ENCODE measurements at places on chromosomes 1 and 21.

DNA sequence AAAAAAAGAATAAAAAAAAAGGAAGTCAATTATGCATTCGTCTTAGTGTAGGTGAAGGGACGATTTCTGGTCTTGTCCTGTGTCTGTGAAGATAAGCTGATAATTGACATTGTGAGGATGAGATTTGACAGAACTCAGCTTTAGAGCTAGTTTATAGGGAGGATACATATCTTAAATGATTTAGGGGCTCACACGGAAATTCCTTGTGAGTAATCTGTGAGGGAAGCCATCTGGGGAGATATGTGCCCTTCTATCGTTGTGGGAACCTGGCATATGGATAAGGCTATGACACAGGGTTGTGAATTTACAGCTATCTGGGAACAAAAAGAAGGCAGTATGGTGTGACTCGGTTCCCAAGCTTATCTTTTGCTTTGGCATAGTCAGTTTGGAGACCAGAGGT is 71.1 kb downstream of the RABGAP1L start:
- no peak for DNase-seq

GRCh38 chr1:29172415-29172939 is 9.2 kb downstream of the SRSF4 start:
- no peak for DNase-seq

DNA sequence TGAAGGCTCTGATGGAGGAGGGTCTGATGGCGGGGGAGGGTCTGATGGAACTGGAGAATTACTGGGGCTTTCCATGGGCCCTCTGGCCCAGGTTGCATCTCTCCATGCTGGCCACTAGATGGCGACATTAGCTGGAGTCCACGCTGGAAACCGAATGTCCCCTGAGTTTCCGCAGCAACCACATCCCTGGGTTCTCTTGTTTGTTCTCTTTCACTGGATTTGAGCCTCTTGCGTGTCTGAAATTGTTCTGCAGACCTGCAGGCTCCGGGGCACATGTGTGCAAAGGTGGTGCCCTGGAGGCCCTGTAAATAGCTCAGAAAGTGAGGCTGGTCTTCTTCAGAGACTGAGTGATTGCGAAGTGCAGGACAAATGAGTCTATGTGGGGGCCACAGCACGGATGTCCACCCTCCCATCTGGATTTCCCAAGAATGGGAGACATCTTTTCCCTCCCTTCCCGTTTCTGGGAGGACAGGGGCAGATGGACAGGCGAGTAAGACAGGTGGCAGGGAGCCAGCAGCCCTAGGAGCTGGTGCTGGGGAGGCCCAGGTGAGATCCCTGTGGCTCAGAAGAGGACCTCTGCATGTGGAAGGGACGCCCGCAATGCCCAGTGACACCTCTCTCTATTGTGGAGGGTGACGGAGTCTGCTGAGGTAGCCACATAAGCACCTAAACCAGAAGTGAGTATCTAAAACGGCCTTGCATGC is 73.2 kb upstream of the ABCG1 start:
- DNase-seq, result peak; percentile 72

- peak; percentile 4 for DNase-seq
These were observed 62.5 kb downstream of the ASH1L start for GRCh38 chr1:155499953-155500639.

DNA sequence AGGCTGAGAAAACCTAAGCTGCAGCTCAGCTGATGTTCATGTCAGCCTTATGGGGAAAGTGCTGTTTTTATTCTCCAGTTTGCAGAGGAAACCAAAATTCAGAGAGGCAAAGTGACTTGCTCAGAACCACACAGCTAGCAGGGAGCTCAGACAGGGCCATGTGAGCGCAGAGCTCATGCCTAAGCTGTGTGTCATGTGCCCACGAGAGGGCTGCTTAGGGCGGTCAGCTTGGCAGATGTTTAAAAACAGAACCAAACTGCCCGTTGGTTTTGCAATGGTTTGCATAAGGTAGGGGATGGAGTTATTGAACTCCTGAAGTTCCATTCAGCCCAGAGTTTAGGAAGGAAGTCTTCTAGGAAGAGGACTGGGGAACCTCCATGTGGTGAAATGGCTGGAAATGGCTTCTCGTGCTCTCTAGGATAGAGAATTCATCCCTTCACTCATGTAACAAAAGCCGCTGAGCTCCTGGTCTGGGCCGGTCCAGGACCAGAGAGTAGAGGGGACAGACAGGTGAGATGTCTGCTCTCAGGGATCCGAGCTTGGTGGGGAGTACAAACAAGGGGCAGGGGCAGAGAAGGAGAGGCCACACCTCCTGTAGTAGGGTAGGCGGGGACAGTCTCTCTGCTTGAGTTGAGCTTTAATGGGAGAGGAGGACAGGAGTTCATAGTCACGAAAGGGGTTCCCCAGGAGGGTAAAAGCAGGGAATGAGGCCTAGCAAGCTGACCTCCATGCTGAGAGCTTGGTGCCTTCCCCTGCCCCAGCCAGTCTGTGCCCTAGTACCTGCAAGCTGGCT is 46.9 kb downstream of the ARHGEF10L start:
- DNase-seq, result no peak

- DNase-seq, result no peak
These were observed 904 bp downstream of the GJB3 start for GRCh38 chr1:34781844-34782391.

- DNase-seq, result peak; percentile 74
These were observed 21.7 kb downstream of the TMEM53 start for GRCh38 chr1:44652445-44653106.

DNA sequence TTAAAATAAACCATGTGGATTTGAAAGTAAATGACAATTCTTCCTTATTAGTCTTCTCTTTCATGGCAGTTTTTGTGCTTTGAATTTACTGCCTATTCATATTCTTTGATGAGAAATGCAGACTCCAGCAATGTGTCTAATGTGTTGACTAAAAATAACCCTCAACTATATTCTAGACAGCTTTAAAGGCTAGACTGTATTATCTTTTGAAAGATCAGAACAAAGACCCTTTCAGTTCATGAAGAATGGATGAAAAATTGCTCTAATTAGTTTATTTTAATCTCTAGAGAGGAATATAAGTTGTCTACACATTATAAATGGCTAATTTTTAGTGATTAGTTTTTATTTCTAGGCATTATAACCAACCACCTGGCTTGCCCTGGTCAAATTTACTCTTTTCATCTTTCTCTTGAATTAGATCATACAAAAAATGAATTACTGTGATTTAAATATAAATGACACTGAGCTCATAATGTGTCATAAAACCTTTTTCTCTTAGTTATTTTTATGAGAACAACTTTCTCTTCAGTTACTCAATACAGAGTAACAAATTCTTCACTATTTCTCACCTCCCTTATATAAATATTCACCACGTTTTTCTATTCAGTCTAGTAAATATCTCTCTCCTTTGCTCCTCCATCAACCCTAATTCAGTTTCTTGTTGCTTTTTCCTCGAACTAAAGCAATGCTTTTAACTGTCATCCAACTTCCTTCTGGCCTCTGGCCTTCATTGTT is 428.5 kb upstream of the TMPRSS15 start:
- DNase-seq, result no peak

- DNase-seq, result no peak
These were observed 96.6 kb downstream of the FOXD2 start for GRCh38 chr1:47534436-47534835.

- DNase-seq, result no peak
These were observed 68.1 kb downstream of the URB2 start for GRCh38 chr1:229694053-229694693.

- DNase-seq, result no peak
These were observed 21.0 kb downstream of the NFYC start for GRCh38 chr1:40712405-40712944.

GRCh38 chr1:113095790-113096455 is 22.9 kb downstream of the LRIG2 start:
- no peak for DNase-seq

DNA sequence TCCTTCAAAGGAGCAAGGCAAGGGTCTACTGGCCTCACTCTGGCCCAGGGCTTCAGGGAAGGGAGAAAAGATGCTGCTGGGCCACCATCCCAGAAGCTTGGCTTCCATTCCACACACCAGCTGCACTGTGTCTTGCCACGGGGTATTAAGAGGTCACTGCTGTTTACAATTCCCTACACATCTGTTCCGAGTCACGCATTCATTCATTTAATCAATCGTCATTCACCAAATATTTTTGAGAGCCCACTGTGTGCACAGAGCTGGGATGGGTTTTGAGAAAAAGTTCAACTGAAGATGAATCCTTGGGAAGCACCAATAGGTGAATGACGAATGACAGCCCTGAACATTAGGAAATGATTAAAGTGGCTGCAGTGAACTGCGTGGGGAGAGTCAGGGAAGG is 101.7 kb downstream of the NAV1 start:
- DNase-seq, result no peak

GRCh38 chr1:9768983-9769382 is 54.8 kb downstream of the CLSTN1 start:
- no peak for DNase-seq

DNA sequence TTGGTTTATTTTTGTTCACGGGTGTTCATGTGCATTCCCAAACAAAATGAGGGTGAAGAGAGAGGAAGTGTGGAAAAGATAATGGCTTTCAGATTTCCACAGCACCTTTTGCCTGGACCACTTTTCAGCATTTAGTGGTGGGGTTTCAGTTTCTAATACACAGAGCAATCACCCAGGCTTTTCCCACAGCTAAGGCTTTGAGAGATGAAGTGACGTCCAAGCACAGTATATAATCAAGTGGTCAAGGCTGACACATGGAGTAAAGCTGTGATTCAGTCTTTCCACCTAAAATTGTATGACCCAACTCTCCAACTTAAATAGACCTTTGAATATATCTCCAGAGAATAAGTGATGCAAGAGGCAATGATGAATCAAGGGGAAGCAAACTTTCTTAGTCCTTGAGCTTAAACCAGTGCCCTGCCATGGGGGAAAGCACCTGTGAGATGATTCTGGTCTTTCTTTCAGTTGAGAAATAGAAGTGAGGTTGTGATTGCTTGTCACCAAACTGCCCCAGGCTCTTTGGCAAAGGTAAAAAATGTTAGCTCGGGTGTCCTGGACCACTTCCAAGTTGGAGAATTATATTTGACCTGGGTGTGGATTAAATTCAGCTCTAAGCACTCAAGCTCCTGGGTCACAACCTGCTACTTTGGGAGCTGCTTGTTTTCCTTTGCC is 2.4 kb upstream of the PIK3R3 start:
- DNase-seq, result no peak

DNA sequence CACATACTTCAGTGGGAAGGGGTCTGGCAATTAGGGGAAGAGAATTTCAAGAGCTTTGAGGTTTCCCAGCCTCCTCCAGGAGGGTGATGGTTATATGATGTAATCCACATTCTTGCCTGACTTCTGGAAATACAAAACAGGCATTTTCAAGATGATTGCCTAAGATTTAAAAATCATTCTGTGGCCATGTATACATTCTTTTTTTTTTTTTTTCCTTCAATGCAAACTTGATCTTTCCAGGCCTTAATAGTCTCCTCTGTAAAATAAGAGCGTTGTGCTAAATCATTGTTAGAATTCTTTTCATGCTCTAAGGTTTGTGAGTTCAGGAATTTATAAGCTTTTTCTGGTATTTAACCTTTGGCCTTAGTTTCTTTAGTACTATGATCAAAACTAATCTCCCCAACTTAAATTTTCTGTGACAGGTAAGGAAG is 192.3 kb upstream of the HMCN1 start:
- no peak for DNase-seq

- DNase-seq, result peak; percentile 27
These were observed 4.2 kb upstream of the CCT8 start for GRCh38 chr21:29077651-29078090.

- no peak for DNase-seq
These were observed 57.5 kb upstream of the SDC3 start for GRCh38 chr1:30965924-30966599.

DNA sequence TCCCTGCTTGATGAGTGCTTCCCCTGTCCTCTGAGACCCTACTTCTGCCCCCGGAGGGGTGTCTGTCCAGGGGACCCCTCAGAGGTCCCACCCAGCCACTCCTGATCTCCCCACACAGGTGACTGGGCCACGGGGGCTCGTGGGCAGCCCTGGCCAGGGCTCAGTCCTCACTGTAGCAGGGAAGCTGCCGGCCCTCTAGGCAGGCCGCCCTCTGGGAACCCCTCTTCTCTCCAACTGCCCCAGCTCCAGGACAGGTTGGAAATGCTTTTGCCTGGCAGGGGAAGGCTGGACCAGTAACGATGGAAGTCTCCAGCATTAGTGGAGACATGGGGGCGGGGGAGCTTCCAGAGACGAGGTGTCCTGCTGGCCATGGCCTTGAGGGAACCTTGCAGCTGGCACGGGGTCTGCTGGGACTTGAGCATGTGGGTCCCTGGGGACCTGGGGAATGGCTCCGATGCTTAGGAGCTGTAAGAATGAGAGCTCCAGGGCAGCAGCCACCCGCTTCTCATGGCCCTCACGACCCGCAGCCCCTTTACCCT is 3.1 kb upstream of the FNDC10 start:
- DNase-seq, result no peak

- DNase-seq, result no peak
These were observed 56.6 kb downstream of the PAX7 start for GRCh38 chr1:18687273-18687672.

- DNase-seq, result no peak
These were observed 16.9 kb downstream of the PLA2G4A start for GRCh38 chr1:186845576-186846210.

GRCh38 chr1:6519491-6519934 is 28.0 kb upstream of the PLEKHG5 start:
- no peak for DNase-seq

DNA sequence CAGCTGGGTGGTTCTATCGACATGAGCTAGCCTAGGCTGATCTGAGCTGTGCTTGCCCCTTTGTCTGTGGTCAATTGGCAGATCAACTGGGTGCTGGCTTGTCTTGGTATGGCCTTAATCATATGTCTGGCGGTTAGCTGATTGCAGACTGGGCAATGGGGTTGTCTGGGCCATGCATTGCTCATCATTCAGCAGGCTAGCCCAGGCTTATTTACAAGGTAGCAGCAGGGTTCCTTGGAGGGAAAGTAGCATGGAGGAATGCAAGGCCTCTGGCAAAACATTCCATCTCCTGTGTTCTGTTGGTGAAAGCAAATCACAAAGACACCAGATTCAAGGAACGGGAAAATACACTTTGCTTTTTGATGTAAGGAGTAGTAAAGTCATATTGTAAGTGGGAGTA is 84.0 kb upstream of the IVNS1ABP start:
- no peak for DNase-seq

DNA sequence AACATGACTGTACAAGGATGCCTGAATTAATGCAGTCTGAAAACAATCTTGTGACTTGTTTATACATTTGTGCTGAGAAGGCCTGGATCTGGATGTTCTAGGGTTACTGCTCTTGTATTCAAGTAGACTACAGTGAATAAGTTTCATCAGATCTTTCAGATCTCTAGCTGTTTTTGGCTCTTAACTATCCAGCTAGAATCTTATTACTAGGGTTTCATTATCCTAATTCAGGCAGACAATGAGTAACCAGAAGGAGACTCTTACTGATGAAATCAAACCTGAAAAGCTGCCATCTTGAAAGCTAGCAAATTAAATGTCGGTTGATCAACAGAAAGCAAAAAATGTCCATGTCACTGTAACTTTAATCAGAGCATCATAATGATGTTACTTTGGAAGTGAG is 112.5 kb upstream of the KCNK2 start:
- no peak for DNase-seq

- no peak for DNase-seq
These were observed 94.0 kb downstream of the HMGB4 start for GRCh38 chr1:33957854-33958253.

Measured in CD4-positive, alpha-beta T cell treated with Interleukin-21 for 1 hour (primary cell).